Activated naive CD4-positive, alpha-beta T cell treated with Interleukin-2 at 50 U/mL for 16 hours (primary cell): ENCODE measurements at places on chromosomes 3 and 15.

- no peak for DNase-seq
These were observed 727.7 kb downstream of the ROBO1 start for GRCh38 chr3:79040091-79040490.

DNA sequence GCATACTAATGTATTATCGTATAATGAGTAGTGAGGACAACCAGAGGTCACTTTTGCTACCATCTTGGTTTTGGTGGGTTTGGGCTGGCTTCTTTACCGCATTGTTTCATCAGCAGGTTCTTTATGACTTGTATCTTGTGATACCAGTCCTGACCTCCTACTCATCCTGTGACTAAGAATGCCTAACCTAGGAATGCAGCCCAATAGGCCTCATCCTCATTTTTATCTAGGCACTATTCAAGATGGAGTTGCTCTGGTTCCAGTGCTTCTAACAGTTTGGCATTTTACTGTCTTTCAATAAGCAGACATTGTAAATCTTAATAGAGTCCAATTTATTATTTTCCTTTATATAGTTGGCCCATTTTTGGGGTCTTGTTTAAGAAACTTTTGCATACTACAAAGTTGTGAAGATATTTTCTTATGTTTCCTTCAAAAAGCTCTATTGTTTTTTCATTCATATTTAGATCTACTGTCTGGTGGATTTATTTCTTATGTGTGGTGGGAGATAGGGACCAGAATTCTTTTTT lies 60.8 kb upstream of the RNU6-1 start:
- no peak for DNase-seq

GRCh38 chr3:128050597-128050996 lies 1.6 kb upstream of the SEC61A1 start:
- no peak for DNase-seq

DNA sequence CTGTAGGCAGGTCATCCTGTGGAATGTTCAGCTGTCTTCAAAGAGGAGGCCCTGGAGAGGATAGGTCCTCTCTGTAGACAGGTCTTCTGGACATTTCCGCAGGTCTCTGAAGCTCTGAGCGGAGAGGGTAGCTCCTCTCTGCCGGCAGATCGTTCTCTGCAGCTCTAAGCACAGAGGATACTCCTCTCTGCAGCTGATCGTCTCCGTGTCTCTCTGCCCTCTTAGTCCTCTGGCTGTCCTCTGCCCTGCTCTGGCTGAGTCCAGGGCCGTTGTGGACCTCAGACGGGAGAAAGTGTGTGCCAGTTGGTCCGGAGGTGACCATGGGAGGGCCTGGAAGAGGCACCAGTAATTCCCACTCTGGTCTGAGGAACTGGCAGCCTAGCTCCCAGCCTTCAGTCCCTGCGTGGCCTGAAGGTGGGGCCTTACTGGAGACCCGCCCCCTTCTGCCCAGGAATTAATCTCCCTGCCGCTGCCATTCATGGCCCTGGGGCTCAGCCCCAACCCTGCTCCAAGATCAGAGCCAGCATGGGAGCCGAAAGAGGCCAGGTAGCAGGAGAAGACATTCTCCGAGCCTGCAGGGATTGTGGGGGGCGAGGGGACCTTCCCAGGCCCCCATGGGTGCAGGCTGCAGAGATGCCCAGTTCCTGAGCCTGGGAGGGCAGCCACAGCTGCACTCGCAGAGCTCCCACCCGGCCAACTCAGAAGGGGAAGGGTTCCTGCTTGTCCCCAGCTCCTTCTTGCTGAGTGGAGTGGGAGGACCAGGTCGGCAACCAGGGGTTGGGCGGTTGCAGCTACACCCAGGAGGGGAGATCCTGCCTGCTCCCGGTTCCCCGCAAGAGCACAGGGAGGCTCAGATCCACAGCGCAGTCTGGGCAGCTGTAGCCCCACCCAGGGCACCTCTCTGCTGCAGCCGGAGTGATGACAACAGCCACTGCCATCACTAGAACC lies 488.7 kb downstream of the RSL24D1 start:
- no peak for DNase-seq

- no peak for DNase-seq
These were observed 164.3 kb upstream of the LRIG1 start for GRCh38 chr3:66665021-66665695.

GRCh38 chr3:181932039-181932438 lies 220.3 kb downstream of the SOX2 start:
- no peak for DNase-seq

- no peak for DNase-seq
These were observed 126.1 kb upstream of the TNIK start for GRCh38 chr3:171586274-171586673.

GRCh38 chr3:42421818-42422796 lies 11.7 kb upstream of the LYZL4 start:
- DNase-seq: no peak

GRCh38 chr3:172042136-172042662 lies 2.8 kb downstream of the FNDC3B start:
- no peak for DNase-seq

- no peak for DNase-seq
These were observed 8.4 kb downstream of the GOLM2 start for GRCh38 chr15:44296625-44297524.

- no peak for DNase-seq
These were observed 70.3 kb upstream of the PRICKLE2 start for GRCh38 chr3:64295594-64295993.

DNA sequence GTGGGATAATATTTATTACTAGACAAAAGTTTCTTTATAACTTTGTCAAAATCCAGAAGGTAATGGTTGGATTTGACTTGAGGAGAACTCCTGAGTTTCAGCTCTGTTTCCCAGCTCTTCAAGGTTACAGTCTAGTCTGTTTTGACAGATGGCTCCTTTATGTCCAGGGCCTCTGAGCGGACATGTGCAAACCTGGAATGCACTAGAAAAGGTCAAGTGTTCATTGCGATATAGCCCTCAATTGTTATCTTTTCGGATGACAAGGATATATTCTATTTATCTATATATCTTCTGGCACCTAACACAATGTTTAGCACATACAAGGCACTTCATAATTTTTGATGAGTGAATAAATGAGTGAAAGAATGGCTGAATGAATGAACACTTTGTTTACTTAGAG lies 513.2 kb upstream of the GOLIM4 start:
- DNase-seq: no peak

DNA sequence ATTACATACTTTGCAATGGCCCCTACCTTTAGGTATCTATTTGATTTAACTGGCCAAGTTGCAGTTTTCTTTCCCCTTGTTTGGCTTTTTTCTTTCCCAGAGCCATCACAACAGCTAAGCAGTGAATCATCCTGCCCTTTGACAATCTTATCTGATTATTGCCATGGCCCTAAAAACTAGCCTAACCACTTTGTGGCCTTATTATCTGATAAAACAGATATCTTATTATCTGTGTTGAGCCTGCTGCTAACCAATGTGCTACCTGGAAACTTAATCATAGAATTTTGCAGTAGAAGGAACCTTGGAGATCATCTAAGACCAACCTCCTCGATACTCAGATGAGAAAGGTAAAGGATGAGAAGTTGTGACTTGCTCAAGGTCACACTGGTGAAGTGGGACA lies 37.1 kb downstream of the EIF4E3 start:
- no peak for DNase-seq

GRCh38 chr15:60793656-60794055 lies 314.7 kb upstream of the ICE2 start:
- no peak for DNase-seq

GRCh38 chr3:46466273-46466672 lies 1.6 kb upstream of the LTF start:
- no peak for DNase-seq

- no peak for DNase-seq
These were observed 5.9 kb upstream of the RTF1 start for GRCh38 chr15:41411031-41411430.

DNA sequence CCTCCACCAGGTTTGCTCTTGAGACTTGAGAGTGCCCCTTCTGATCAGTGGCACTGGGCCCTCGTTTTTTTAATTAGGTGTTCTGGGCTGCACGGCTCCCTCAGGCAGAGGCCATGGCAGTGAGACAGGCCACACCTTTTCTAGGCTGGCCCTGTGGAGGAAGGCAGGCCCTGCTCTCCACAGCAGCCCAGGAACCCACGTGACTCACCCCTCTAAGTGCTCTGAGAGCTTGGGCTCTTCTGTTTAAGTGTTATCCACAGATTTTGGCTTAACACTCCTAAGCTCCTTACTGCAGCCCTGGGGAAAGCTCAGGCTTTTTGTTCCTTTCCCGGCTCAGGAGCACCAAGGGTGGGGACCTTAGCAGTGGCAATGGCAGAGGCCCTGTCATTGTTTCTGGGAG lies 463.2 kb upstream of the GBE1 start:
- DNase-seq: no peak

- no peak for DNase-seq
These were observed 236.5 kb downstream of the WDR72 start for GRCh38 chr15:53522991-53523390.

DNA sequence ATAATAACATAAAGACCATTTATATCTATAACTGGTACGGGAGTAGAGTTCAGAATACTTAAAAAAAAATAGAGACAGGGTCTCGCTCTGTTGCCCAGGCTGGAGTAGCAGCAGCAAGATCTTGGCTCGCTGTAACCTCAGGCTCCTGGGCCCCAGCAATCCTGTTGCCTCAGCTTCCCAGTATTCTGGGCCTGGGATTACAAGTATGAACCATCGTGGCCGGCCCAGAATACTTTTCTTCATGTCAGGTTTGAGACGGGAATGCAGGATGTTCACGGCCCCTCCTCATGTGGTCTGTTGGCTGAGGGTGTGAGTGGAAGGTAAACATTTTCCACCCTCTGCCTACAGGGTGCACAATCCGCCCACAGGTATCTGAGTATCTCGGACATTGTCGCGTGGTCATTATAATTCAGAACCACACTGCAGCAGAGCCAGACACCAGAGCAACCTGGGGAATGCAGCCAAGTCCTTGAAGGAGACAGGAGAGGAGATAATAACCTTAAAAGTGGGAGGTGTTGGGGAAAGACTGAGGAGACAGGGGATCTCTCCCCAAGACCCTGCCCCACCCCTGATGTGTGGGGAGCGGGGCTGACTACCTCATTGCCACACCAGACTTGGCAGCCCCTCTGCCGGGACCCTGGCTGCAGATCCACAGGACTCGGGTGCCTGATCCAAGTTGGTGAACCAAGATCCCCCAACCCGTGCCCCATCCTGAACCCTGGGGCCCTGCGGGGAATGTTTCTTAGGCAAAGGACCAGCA lies 106.8 kb downstream of the ADCY5 start:
- no peak for DNase-seq

DNA sequence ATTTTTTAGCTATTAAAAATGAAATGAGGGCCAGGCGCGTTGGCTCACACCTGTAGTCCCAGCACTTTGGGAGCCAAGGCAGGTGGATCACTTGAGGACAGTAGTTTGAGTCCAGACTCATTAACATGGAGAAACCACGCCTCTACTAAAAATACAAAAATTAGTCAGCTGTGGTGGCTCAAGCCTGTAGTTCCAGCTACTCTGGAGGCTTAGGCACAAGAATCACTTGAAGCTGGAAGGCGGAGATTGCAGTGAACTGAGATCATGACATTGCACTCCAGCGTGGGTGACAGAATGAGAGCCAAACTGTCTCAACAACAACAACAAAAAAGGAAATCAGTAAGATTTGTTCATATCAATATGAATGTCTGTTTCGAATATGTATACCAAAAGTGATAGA lies 517.1 kb downstream of the ROBO1 start:
- no peak for DNase-seq

- DNase-seq: no peak
These were observed 103.8 kb upstream of the KLF13 start for GRCh38 chr15:31222773-31223341.

DNA sequence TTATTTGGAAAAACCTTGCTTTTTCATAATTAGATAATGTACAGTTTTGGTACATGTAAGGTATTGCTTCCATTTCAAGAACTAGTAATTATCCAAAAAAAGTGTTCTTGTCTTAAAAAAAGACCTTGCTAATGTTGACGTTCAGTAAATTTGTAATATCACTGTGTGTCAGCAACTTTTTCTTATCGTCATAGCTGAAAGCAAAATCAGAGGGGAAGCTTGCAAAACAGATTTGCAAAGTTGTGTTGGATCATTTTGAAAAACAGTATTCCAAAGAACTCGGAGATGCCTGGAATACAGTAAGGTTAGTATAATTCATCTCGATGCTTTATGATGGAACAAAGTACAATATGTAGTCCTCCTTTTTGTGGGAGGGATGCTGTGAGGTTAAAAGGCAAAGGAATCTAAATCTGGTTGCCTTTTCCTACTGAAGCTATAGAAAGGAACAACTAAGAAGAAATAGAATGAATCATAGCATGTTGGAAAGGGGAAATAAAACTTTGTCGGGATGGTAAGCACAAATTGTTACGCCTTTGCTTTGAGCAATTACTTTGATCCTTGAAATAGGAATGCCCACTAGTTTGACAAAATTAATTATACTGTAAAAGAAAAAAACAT lies 1.5 kb downstream of the NSUN3 start:
- no peak for DNase-seq

- DNase-seq: no peak
These were observed at the start of gene TPRG1 for GRCh38 chr3:189171707-189172106. TSS of gene TPRG1 (plus strand) at chr3:189171971. CDS start at chr3:189207385, 35,414 bp downstream.

- no peak for DNase-seq
These were observed 72.5 kb downstream of the TM2D3 start for GRCh38 chr15:101579631-101580163.

DNA sequence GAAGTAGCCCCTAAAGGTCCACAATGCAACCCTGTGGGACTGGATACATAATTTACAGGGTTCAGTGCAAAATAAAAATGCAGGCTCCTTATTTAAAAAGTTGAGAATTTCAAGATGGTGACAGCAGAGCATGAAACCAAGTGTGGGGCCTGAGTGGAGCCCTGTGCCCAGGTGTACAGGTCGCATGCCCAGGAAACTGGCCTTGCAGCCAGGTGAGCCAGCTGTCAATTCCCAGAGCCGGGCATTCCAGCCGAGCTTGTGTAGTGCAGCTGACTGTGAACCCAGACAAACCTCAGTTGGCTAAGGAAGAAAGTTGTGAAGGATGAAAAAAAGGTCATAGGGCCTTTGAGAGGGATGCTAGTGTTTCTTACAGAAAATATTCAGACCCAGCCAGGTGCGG lies 27.6 kb downstream of the POPDC2 start:
- DNase-seq: no peak

- no peak for DNase-seq
These were observed 29.5 kb downstream of the CTDSPL start for GRCh38 chr3:37891227-37891626.

DNA sequence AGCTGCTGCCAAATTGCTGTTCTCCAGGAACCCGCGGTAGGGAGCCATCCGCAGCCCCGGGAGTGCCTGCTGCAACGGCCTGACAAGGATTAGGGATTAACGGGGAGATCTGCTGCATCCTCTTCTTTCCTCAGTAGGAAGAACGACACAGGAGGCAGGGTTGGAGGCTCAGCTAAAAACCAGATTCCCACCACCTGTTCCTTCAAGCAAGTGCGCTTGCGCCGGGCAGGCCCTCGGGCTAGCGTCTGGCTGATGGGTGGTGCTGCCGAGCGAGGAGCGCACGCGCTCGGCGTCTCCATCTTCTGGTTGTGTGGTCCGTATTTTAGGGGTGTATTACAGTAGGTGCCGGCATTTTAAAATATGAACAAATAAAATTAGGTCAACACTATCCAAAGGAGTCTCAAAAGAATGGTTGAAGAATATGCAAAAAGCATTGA lies 25.4 kb upstream of the SLC25A26 start:
- peak; percentile 2 for DNase-seq

- DNase-seq: no peak
These were observed 28.9 kb downstream of the KAT2B start for GRCh38 chr3:20069178-20069532.

- no peak for DNase-seq
These were observed 476.9 kb downstream of the NR2F2 start for GRCh38 chr15:96807361-96807760.

- no peak for DNase-seq
These were observed 492.4 kb downstream of the FHIT start for GRCh38 chr3:60758831-60759230.
